ENCODE measurements at places on chromosomes 7 and 10. TPM values are rescaled to one million over a fixed set of nuclear protein-coding genes. Genes with fewer than 3 reads are reported as not detected.
A peak's percentile ranks its signal among the peaks of the same experiment; 100 is the strongest.

DNA sequence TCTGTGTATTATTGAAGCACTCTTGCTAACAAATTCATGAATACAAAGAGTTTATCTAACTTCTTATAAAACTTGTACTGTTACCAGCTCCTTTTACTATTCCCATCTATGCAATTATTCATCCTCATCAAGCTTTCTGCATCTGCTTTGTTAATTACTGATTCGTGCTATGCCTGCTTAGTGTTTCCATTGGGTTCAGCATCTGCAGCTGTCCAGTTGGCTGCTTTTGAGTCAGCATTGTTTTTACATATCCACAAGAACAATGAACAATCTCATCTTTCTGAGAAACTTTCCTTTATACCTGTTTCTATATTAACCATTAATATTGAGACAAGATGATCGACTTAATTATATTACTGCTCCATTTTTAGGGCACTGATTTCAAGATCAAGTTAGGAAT is 19.6 kb upstream of the ANLN start:
- no peak overlapping the region for H3K4me3 ChIP-seq
- H3K4me1 ChIP-seq, result peaks cover 4% of the 10 kb centered on the region
- peaks cover 12% of the 10 kb centered on the region for H3K27me3 ChIP-seq
- H3K27ac ChIP-seq, result no peak overlapping the region

JAZF1 gene
- 15.9 TPM for total RNA-seq

DNA sequence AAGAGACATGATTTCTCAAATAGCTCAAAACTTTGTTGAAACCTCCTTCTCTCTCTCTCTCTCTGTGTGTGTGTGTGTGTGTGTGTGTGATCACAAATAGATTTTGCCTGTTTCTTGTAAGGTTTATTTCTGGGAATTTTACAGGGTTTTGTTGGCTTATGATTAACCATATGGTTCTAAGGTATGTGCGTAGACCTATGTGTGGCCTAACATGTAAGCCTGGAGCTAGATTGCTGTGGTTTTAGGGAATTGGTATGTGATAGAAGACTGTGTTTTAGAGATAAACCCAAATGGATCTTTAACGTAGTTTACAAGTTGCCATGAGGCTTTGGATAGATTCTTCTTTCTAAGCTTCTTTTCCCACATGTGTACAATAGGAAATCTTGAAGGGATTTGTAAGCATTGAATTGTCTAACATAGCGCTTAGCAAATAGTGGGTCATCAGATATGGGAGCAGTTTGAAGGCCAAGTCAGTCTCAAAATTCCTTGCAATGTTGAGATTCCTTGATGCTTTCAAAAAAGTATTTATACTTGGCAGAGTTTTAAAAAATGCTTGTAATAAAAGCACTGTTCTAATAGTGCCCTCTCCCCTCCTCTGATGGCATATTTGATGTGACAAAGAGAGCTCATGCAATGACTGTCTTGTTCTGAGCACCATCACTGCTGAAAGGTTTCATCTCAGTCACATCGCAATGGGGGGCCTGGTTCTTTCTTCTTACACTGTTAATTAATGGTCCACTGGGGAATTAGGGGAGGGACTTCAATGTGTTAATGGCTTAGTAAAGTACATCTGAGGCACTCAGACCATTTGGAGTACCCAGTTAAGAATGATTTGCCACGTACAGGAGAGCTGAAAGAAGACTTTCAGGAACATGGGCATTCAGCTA is 118.2 kb downstream of the SNX10 start:
- no peak overlapping the region for H3K27ac ChIP-seq
- no peak overlapping the region for H3K4me3 ChIP-seq
- no peak for DNase-seq
- no peaks in the 10 kb centered on the region for H3K27me3 ChIP-seq
- H3K36me3 ChIP-seq, result no peaks in the 10 kb centered on the region
- no peaks in the 10 kb centered on the region for H3K4me1 ChIP-seq

GRCh38 chr7:156537006-156537405 is 103.6 kb upstream of the RNF32 start:
- DNase-seq, result no peak
- no peaks in the 10 kb centered on the region for H3K27me3 ChIP-seq
- H3K27ac ChIP-seq, result no peak overlapping the region
- H3K4me3 ChIP-seq, result no peak overlapping the region
- H3K4me1 ChIP-seq, result no peaks in the 10 kb centered on the region

DNA sequence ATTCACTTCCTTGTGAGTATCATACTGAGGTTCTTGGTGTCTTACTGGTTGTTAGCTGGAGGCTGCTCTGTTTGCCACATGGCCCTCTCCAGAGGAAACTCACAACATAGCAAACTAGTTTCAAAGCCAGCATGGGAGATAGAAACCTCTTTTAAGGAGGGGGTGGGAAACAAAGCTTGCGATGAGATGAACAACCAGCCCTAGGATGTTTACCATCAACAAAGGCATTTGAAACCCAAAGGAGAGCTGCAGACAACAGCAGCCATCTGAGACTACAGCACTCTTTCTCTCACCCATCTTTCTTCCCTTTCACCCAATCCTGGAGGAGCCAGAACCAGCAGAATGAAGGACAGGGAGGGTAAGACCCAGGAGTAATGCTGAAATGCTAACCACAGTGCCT is 182.1 kb downstream of the NEBL start:
- no peaks in the 10 kb centered on the region for H3K27me3 ChIP-seq
- H3K36me3 ChIP-seq, result no peaks in the 10 kb centered on the region
- no peak overlapping the region for H3K27ac ChIP-seq
- DNase-seq, result no peak
- H3K4me1 ChIP-seq, result no peaks in the 10 kb centered on the region
- no peak overlapping the region for H3K4me3 ChIP-seq

DNA sequence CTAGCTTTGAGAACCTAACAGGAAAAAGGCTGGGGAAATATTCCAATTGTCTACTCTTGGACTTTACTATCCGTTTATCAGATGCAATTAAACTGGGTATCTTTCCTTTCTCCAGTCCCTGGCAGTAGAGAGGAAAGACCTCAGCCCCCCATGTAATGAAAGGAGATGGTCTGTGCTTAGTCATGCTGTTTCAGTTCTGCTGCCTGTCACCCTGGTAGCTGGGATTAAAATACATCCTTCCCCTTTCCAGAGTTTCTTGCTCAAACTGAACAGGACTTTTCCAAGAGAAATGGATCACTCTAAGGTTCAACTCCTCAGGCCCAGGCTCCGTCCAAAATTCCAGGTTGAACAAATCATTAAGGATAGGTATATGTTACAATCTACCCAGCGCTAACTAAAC is 202.9 kb downstream of the PTEN start:
- H3K27me3 ChIP-seq, result no peaks in the 10 kb centered on the region
- H3K4me3 ChIP-seq, result no peak overlapping the region
- H3K36me3 ChIP-seq, result no peaks in the 10 kb centered on the region
- DNase-seq, result no peak
- peaks cover 21% of the 10 kb centered on the region for H3K4me1 ChIP-seq

PNLIP gene
- not detected for total RNA-seq

DNA sequence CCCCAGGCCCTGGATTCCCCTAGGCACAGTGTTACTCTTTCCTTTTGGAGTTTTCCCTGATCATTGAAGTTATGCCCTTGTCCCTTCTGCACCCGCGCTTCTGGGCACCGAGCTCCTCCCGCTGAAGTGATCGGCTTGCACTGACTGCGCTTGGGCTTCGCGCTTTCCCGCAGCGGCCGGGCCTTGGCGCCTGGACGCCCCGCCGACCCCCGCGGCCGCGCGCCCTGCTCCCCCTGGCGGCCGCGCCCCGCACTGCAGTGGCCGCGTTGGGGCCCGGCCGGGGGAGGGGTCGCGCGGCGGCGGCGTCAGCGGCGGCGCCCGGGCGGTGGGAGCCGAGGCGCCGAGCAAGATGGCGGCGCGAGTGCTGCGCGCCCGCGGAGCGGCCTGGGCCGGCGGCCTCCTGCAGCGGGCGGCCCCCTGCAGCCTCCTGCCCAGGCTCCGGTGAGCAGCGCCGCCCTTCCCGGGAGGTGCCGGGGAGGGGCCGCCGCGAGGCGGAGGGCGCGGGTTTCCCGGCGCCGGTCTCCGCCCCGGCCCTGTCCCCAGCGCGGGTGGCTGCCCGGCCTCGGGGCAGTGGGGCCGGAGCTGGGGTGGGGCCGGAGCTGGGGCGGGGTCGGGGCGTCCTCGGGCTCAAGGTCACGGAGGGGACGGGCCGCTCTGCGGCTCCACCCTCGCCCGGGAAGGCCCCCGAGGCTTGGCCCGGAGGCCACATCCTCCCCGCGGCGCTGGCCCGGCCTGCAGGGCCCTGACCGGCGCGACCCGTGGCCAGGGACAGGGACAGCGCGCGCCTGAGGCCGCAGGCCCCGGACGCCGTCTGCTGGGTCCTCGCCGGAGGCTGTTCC is at the start of gene NIPSNAP2:
TSS of gene NIPSNAP2 (plus strand) at position 325 of the 839 bp plus-strand sequence. CDS start at position 350, 25 bp downstream.
- DNase-seq, result peak; percentile 99
- no peaks in the 10 kb centered on the region for H3K27me3 ChIP-seq
- H3K4me3 ChIP-seq, result peak within 1 kb of the TSS; percentile 79
